Hepatocyte (in vitro differentiated cells): ENCODE measurements at places on chromosomes 7 and 10. TPM values are rescaled to one million over a fixed set of nuclear protein-coding genes. Genes with fewer than 3 reads are reported as not detected.
A peak's percentile ranks its signal among the peaks of the same experiment; 100 is the strongest.

DNA sequence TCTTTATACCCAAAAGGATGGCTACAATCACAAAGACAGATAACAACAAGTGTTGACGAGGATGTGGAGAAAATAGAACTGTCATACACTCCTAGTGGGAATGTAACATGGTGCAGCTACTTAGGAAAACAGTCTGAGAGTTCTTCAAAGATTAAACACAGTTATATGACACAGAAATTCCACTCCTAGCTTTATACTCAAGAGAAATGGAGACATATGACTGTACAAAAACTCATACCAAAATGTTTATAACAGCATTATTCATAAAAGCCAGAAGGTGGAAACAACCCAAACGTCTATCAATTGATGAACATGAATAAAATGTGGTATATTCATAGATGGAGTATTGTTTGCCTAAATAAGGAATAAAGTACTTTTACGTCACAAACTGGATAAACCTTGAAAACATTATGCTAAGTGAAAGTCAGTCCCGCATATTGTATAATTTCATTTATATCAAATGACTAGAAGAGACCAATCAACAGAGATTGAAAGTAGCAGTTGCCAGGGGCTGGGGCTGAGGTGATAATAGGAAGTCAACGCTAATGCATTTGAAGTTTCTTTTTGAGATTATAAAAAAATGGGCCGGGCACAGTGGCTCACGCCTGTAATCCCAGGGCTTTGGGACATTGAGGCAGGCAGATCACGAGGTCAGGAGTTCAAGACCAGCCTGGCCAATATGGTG lies 61.6 kb upstream of the SRPK2 start:
- DNase-seq, result no peak

CALHM1 gene
- not detected in 2 replicates for total RNA-seq

GRCh38 chr7:31249671-31250070 lies 90.9 kb downstream of the NEUROD6 start:
- no peak for DNase-seq

PHKG1 gene
- total RNA-seq, result not detected in 2 replicates

PLXDC2 gene
- total RNA-seq, result 40.9 and 52.2 TPM in 2 replicates

GRCh38 chr7:5774136-5774535 lies 7.3 kb downstream of the RNF216 start:
- no peak for DNase-seq

GRCh38 chr7:27991006-27991528 lies 189.5 kb downstream of the JAZF1 start:
- DNase-seq, result no peak

DNA sequence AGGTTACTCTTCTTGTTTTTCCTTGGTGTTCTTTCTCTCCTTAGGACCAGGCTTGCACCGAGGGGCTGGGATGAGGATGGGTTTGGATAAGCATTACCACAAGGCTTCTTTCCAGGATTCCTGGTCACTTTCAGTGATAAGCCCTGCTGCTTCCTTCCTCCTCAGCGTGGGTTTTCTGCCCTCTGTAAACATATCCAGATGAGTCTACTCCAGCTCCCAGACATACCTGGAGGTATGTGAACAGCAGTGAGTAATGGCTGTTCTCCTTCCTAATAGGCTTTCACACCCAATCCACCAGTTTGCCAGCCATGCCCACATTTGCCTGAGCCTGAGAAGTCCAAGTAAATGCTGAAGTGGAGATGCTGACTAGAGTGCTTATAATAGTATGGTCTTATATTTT lies 229.8 kb upstream of the YAE1 start:
- peak; percentile 8 for DNase-seq

- no peak for DNase-seq
Observed at GRCh38 chr7:36283711-36284130, 105.9 kb upstream of the ANLN start.

DNA sequence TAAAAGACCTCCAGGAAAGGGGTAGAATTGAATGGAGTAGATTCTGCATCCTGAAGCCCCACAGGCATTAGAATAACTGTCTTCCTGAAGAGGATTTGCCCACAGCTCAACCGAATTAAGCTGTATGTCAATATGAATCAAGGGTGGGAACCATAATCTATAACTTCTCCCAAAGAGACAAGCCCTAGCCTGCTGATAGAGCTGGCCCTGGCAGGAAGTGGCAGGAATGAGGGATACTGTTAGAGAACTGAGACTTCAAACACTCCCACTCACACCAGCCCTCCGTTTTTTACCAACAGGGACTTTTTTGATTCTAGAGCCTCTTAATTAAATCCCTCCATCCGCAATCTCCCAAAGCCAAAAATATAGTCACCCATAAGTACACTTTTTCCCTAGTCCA lies 12.2 kb upstream of the DUSP5 start:
- DNase-seq, result no peak

DNA sequence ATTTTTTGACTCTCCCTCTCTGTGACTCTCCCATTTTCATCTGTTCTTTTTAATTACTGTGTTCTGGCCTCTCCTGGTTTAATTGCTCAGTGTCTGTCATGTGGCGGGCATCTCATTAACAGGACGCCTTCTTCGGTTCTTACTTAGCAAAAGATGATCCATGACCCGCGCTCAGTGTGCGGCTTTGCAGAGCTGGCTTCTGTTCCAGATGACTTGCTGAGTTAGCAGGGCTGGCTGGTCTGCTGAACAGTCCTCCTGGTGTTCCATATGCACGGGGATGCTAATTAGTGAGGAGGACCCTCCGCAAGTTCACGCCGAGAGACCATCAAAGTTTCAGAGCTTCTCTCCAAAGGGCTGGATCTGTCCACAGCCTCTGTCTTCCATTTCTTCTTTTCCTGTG lies 258.6 kb upstream of the MKI67 start:
- no peak for DNase-seq
